Activated T-helper 17 cell treated with anti-CD3 and anti-CD28 coated beads, Interleukin-2, amount 50 U/mL, for 72 hours (primary cell): ENCODE measurements at places on chromosomes 2 and 18.

DNA sequence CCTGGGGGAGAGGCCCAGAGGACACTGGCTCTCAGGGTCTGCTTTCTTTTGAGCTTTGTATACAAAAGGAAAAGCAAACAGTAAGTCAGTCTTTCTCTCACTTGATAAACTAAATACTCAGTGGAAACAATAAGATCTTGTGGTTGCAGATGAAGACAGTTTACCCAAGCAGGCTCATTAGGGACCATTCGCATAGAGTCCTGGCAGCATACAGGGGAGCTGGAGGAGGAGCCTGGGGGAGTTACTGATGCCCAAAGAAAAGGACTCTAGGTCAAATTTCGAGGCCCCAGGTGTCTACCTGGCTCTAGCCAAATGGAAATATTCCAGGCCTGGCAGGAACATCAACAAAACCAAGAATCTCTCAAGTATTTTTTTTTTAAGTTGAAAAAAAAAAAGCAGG lies 225.3 kb downstream of the CNTNAP5 start:
- ATAC-seq, result no peak

DNA sequence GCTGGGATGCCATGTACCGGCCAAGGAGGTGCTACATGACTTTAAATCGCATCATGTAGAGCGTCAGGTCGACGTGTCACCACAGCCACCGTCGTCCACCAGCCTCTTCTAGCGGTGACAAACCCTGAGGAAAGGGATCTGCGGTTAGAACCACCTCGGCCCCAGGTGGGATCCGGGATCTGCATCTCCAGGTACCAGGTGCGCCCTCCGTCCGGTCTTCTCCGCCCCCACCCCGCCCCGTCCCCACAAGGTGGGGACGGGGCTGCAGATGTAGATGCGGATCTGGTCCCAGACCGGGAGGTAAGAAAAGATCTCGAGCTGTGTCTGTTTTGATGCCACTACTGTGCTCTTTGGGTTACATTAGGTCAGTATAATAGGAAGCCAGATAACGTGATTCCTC lies 38.4 kb downstream of the C1D start:
- no peak for ATAC-seq

DNA sequence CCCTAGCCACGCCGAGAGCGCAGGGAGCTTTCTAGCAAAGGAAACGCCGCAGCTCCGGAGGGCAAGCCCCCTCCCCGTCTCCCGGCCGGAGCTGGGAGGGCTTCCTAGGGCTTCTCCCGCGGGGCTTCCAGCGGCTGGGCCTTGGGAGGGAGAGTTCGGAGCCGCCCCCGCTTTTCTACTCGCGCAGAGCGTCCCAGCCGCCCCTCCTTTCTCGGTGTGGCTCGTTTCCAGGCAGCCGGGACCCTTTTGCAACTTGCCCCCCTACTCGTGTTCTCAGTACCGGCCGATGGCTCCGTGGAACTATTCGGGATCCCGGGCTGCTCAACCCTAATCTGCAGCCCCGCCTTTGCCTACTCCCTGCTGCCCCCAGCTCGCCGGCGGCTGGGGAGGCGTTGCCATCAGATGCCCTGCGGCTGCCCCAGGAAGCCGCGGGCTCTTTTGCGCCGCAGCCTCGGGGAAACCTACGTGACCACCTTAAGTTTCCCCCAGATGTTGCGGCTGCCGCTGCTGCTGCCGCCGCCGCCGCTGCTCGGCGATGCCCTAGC lies 1.5 kb upstream of the NR4A2 start:
- peak; percentile 19 for ATAC-seq

GRCh38 chr2:236986524-236987330 lies 99.0 kb upstream of the COPS8 start:
- no peak for ATAC-seq

GRCh38 chr18:32298171-32298667 lies 108.4 kb downstream of the MEP1B start:
- no peak for ATAC-seq

DNA sequence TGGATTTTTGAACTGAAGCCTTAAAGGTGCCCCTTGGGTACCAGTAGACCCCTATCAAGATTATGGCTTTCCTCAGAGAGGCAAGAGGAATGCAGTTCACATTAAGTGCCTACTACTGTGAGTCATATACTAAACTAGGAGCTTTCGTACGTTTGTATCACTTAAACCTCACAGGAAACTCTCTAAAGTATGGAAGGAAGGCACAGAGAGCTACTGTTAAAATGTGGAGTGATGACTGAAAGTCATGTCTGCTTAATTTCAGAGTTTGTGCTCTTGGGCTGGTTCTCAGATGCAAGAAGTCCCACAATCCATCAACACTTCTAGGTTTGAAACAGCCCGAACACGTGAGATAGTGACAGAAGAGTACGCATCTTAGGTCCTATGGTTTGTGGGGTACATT lies 4.7 kb downstream of the PLCL1 start:
- ATAC-seq, result no peak

GRCh38 chr2:69644506-69644979 lies 1.0 kb upstream of the AAK1 start:
- ATAC-seq, result peak; percentile 43

DNA sequence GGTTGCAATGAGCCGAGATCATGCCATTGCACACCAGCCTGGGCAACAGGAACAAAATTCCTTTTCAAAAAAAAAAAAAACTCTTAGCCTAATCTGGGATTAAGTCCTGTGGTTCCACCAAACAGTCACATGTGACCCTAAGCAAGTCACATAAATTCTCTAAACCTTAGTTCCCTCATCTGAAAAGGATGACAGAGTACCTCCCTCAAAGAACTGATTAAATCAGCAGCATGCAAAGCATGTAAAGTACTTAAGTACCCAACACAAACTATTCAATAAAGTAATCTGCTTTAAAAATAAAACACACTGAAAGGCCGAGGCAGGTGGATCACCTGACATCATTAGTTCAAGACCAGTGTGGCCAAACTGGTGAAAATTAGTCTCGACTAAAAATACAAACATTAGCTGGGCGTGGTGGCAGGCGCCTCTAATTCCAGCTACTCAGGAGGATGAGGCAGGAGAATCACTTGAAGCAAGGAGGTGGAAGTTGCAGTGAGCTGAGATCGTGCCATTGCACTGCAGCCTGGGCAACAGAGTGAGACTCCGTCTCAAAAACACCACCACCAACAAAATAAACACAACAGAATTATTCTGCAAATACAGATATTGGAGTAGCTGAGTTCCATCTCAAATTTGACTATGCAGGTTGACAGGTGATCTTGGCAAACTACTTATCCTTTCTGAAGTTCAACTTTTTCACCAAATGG lies 7.0 kb downstream of the USP34 start:
- no peak for ATAC-seq

DNA sequence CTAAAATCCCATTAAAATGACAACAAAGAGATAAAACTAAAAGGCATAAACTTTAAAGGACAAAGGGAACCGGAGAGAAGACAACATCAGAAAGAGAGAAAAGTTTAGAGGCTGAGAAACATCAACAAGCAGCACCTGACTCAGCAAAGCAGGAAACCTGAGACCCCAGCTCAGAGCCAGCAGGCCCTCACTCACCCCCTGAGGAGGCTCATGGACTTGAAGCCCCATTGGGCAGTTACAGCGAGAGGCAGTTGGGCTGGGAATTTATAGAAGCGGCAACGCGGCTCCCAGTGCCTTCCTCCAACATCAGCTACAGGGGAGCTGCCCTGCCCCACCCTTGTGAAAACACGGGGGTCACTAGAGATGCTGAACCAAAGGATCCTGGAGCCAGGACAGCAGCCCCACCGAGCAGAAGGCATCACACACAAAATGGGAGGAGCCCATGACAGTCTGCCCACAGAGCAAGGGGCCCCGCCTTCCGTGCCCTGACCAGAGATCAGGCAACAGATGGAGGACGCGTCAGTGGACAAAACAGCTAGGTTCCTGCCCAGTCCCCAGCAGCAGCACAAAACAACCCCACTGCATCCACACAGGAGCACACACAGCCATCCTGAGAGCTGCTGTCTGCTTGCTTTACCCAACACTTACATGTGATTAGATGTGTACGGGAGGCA lies 52.7 kb downstream of the CMPK2 start:
- ATAC-seq, result no peak

- ATAC-seq, result no peak
These were observed 30.3 kb upstream of the AFTPH start for GRCh38 chr2:64493788-64494187.

GRCh38 chr2:7572450-7572849 lies 655.2 kb downstream of the RNF144A start:
- ATAC-seq, result peak; percentile 54

DNA sequence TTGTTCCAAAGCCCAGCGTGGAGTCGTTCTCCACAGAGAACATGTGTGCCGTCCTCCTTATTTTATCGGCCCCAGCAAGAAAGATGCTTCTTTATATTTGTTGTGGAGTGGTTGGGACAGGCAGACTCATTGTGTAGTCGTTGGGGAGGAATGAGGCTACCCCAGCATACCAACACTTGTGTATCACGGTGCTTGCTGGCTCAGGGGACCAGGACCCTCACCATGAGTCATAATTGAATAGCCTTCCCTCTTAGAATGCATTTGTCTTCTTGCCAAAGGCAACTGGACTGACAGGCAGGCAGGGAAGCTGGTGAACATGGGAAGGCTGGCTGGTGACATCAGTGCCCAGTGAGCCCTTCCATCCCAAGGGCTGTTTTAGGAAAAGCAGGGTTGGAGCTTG lies 4.7 kb downstream of the CAPN10 start:
- ATAC-seq, result no peak

GRCh38 chr2:64938607-64939285 lies 50.5 kb upstream of the SLC1A4 start:
- ATAC-seq, result no peak

GRCh38 chr2:39488450-39488849 lies 51.4 kb upstream of the MAP4K3 start:
- no peak for ATAC-seq

DNA sequence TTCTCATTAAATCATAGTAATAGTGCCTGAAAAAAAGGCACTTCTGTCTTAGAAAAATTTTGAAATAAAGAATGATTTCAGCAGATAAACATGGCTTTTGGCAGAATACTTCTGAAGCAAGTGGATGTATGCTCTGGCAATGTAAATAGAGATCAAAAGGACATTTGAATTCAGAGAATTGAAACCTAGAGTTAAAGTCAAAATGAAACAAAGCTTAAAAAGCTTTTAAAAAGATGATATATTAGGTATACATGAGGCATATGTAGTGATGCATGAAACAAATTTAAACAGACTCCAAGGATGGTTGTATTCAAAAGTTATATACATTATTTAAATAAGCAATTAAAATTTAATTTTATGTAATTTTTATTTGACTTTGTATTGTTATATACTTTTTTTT lies 1344.5 kb upstream of the TMEFF2 start:
- ATAC-seq, result no peak

DNA sequence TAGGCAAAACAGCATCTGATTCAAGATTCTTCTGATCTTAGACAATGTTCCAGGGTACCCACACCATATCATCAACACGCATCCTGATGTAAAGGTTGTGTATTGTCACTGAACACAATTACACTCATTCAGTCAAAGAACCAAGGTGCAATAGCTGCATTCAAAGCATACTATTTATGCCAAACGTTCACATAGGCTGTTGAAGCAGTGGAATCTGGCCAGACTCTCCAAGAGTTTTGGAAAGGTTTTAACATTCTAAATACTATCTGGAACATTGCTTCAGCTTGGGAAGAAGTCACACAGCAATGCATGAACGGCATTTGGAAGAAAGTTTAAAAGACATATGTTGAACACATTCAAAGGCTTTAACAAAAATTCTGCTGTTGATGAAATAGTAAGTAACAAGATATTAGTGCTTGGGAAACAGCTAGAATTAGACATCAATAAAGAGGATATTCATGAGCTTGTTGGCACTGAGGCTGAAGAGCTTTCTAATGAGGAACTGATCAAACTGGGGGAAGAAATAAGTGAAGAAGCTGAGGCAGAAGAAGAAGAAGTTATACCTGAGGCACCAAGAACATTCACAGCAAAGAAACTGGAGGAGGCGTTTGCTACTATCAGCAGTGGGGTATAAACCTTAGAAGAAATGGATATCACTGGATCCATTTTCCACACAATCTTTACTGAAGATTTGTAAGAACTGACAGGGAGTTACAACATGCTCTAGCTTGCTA lies 47.6 kb upstream of the MSH6 start:
- no peak for ATAC-seq

DNA sequence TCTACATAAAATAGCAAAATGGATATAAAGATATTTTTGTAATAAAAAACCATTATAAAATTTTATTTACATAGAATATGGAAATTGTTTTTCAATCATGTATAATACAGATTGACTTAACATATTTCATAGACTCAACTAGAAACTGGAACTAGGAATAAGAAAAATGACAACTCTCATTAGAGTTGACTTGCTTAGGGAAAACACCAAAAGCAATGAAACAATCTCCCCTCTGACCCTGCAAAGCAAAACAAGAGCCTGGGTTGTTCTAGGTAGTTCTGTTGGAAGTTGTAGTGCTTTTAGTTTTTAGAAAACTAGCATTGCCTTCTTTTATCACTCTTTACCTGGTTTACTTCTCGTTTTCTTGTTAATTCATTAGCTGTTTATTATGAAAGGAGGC lies 32.2 kb upstream of the MTIF2 start:
- no peak for ATAC-seq

GRCh38 chr2:50529600-50530218 lies 502.2 kb downstream of the NRXN1 start:
- peak; percentile 45 for ATAC-seq

- ATAC-seq, result no peak
These were observed 569.0 kb downstream of the DCDC2C start for GRCh38 chr2:4272261-4272858.

DNA sequence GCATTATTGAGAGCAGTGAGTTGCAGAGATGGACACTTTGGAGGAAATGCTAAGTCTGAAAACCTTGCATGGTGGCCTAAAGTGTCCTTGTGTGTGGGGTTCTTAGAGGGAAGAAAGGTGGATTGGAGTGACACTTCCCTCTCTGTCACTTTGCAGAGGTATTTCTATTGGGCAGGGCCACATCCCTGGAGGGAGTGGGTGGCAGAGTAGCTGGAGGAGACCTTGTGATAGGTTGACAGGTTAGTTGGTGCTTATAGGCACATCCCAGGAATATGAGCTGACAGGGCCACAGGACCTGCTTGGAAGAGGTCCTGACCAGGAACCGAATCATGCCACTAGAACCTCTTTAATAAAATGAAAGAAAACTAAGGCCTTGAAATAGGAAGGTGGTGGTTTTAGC lies 972 bp upstream of the IGFBP5 start:
- ATAC-seq, result no peak

- ATAC-seq, result no peak
These were observed 2.8 kb upstream of the SLC20A1 start for GRCh38 chr2:112642966-112643365.

DNA sequence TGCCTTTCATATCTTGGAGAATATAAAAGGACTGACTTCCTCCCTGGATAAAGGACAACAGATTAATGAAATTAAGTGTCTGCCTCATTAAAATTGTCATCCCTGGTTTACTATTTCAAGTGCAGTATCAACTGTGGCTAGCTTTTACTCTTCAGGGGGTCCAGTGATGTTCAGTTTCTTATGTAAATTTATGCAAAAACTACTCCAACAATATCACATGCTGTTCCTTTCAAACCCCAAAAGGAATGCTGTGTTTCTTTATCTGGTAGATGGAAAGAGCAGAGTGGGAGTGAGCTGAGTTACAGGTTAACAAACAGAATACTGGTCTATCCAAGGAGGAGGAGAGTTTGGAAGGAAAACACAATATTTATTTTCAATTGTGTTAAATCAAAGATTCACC lies 283.7 kb upstream of the VWC2L start:
- no peak for ATAC-seq
